ENCODE measurements at places on chromosomes 13 and 19.
A peak's percentile ranks its signal among the peaks of the same experiment; 100 is the strongest.

DNA sequence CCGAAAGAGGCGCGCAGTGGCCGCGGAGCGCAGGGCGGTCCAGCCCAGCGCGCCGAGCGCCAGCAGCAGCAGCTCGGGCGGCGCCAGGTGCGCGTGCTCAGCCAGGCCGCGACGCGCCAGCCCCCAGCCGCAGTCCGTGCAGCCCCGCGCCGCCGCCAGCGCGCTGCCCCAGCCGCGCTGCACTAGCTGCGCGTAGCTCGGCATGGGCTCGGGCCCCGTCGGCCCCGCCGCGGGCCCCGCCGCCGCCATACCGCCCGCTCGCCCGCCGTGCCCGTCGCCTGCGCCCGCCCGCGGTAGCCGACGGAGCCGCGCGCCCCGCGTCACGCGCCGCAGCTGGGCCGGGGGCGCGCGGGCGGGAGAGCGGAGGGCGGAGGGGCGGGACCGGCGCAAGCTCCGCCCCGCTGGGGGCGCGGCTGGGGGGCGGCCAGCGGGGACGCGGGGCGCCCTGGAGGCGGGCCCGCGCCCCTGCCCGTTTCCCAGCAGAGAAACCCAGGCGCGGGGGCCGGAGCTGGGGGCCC lies at the start of gene CERS1:
CERS1 (minus strand) TSS at position 335 of the 518 bp plus-strand sequence; CDS start at position 249, 86 bp downstream.
- DNase-seq = no peak

DNA sequence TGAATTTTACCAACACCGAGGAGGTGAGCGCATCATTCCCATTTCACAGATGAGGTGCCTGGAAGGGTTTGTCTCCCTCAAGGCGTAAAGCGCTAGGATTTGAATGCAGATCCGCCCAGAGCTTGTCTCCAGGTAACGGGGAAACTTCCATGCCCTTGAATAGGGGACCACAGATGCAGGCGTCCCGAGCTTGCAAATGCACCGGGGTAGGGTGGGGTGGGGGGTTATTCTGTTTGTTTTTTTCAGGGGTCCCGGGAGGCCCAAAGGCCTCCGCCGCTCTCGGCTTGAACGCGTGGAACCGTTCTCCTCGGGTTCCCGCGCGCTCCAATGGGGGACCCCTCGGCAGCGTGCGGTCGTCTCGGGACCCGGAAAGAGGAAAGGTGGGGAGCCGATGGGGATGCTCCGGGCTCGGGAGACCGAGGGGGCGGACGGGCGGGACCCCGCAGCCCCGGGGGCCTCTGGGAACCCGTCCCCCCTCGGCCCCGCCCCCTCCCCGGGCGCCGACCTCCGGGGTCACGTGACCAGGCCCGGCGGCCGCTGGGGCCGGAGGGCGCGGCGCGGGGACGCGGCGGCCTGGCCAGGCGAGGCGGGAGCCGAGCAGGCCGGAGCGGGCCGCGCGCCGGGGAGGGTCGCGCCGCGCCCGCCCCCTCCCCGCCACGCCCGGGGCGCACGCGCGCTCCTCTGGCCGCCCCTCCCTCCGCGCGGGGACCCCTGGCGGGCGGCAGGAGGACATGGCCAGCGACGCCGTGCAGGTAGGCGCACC lies at the start of gene PKN1:
PKN1 (plus strand) TSS at position 516 of the 763 bp plus-strand sequence; CDS start at position 732, 216 bp downstream.
- peak; percentile 57 for DNase-seq

DNA sequence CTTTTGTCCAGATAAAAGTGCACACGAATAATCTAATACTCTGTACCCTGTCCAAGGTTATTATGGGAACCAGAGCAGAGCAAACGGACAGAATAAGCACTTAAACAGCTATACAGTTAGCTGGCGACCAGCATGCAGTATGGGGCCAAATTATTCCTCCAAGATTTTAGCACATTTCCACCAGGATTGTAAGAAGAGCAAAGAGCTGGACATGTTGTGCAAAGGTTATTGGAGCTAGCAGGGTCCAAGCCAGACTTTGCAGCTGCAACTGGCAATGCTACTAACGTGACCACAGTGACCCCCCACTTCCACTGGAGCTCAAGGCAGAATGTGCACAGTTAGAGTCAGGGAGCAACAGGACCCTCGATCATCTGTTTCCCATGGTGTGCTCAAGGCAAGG lies 89.9 kb downstream of the COL4A1 start:
- DNase-seq = no peak

- DNase-seq = no peak
Observed at GRCh38 chr13:65530688-65531087, 1699.4 kb downstream of the PCDH9 start.

GRCh38 chr13:92538164-92538563 lies 688.4 kb upstream of the GPC6 start:
- DNase-seq = no peak

DNA sequence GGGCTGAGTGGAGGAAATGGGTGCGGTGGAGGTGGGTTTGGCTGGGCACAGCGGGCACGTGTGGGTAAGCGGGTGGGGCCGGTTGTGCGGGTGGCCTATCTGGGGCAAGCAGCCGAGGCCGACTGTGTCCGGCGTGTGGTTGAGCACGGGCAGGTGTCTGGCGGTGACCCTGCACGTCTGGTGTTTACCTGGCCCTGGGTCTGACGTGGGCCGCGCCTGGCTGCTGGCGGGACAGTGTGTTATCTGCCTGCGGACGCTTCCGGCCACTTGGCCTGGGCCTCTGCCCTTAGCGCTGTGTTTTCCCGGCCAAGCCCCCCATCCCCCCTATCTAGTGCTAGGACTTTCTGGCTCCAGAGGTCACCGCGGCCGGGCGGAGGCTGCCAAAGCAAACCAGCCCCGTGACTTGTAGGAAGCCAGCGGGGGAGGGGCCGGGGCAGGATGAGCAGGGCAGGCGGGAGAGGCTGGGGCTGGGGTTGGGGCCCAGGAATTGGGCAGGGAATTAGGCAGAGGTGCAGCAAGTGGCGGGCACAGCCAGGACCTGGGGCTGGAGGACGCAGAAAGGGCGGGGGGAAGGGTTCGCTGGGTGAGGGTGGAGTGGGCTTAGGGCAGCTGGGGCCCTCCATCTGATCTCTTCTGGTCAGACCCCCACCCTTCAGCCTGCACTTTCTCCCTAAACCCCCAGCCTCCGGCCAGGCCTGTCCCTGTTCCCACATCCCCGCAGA lies 534 bp upstream of the HPN start:
- no peak for DNase-seq

- no peak for DNase-seq
Observed at GRCh38 chr13:93345770-93346169, 119.2 kb downstream of the GPC6 start.

DNA sequence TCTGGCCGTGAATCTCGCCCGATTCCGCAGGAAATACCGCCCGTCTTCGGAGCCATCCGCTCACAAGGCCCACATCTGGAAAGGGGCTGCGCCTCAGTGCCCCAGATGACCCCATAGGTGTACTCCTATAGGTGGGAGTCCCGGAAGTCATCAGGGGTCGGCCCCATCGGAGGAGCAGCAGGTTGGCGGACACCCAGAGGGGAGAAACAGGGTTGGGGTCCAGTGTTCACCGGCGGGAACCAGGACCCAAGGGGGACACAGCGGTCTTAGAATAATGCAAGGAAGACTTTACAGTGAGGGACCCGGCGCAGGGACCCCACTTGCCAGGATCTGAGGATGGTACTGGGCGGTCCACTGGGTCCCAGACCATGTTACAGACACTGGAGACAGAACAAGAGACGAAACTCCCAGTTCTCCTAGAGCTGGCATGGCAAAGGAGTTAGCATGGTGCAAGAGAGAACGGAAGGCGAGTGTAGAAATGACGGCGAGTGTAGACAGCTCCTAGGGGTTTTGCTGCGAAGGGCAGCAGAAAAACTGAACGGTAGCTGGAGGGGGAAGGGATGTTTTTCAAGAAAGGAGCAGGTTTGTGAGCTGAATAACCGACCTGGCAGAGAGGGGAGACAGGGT lies 4.2 kb upstream of the RGL3 start:
- no peak for DNase-seq

- no peak for DNase-seq
Observed at GRCh38 chr13:61664801-61665705, 249.4 kb upstream of the PCDH20 start.

DNA sequence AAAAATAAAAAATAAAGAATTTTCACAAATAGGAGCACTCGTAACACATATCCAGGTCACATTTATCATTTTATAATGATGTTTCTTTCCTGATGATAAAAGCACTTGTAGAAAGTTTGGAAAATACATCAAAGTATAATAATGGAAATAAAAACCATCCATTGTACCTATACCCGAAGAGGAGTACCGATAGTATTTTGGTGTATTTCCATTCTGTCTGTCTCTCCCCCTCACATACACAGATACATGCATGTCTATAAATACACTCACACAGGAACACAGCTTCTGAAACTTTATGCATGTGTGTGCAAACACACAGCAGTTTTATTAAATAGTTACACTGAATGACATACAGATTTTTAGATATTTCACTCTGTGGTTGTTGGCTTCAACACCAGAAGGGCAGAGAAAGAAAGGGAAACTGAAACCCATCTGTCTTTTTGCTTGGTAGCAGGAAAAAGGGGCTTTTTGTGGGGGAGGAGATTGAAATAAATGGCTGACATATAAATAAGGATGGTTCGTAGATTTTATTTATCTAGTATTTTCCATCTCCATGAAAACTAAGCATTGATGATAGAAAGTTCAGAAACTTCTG lies 114.8 kb downstream of the LRCH1 start:
- no peak for DNase-seq

- no peak for DNase-seq
Observed at GRCh38 chr13:108572782-108573211, 56.6 kb upstream of the MYO16 start.

DNA sequence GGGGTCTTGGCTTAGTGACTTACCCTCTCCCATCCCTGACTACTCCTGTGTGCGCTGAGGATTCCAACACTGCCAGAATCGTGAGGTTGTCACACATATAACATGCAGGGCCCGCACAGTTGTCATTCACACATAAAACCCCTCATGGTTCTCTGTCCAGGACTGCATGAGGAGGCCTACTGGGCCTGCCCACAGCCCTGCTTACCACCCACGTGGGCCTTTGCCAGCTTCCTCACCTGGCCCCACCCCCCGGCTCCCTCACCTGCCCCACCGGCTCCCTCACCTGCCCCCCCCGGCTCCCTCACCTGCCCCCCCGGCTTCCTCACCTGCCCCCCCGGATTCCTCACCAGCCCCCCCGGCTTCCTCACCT lies 197.2 kb downstream of the TEX29 start:
- DNase-seq = no peak

DNA sequence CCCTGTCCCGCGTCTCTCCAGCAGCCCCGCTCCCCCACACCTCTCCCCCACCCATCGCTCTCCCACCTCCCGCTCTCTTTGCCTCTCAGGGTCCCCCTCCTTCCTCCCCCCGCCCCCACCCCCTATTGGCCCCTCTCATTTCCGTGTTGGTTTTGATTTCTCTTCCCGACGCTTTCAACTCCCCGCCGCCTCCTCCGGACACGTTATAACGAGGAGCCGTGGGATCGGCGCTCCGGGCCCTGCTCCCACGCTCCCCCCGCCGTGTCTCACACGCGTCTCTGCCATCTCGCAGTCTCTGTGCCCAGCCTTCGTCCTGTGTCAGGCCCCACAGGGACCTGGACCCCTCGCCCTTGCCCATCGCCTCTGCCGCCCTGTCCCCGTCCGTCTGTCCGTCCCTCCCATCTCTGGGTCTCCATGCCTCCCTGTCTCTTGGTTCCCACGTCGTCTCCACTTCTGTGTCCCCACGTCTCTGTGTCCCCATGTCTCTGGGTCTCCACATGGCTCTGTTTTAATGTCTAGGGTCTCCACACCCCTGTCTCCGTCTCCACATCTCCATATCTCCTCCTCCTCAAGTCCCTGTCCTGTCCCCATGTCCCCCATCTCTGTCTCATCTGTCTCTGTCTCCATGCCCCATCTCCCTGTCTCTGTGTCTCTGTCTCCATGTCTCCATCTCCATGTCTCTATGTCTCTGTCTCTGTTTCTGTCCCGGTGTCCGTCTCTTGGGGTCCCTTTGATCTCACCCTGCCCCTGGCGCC lies 13.1 kb downstream of the ERFL start:
- no peak for DNase-seq

- DNase-seq = no peak
Observed at GRCh38 chr13:42885325-42885724, 103.9 kb downstream of the FAM216B start.

DNA sequence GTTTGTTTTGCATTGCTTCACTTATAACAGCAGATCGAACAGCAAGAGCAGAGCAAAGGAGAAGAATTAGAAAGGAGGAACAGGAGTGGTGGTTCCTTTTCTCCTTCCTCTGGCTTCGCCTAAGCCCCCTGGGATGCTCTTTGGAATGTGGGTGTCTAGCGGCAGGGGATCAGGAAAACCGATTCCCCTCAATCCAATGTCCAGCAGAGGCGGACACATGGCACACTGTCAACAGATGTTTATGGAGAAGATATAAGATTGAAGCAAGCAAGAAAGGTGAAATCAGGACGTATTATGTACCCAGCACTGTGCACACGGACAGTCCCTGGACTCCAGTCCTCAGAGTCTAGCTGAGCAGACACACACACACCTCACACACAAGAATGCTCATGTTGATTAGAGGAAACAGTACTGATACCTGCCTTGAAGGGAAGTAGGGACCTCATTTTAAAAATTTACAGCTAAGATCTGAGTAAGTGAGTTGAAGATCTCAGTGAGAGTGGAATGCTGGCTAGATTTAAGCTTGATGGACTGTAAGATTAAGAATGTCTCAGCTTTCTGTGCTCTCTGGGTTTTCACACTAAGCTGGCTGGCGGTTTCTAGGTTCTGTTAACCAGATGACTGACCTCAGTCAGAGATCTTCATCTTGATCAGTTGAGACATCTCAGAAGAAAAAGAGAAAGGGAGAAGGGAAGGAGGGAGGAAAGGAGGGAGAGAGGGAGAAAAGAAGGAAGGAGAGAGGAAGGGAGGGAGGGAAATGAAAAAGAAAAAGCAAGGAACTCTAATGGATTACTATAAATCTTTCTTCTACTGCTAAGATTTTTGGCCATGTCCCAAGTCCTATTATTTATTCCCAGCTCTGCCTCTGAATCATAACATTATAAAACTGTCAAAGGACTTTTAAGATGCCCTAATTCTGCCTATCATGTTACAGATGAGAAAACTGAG lies 44.8 kb downstream of the FLT1 start:
- no peak for DNase-seq

DNA sequence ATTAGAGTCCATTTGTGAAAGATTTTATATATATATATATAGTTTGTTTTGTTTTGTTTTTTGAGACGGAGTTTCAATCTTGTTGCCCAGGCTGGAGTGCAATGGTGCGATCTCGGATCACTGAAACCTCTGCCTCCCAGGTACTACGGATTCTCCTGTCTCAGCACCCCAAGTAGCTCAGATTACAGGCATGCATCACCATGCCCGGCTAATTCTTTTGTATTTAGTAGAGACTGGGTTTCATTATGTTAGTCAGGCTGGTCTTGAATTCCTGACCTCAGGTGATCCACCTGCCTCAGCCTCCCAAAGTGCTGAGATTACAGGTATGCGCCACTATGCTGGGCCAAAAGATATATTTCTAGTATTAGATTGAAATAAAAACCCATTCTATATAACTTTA lies 4.0 kb upstream of the ZNF701 start:
- DNase-seq = no peak

DNA sequence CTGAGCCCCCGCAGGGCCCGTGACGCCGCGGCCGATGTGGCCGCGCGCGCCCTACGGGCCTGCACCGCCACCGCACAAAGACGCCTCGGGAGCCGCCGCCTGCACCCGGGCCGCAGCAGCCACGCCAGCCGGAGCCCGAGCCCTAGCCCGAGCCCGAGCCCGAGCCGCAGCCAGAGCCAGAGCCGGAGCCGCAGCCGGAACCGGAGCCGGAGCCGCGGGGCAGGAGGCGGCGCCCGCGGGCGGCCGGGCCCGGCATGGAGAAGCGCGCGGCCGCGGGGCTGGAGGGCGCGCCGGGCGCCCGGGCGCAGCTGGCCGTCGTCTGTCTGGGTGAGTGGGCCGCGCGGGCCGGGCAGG lies 379 bp downstream of the LRP3 start:
- no peak for DNase-seq

Data from stimulated activated CD4-positive, alpha-beta T cell treated with anti-CD3 and anti-CD28 coated beads, Interleukin-2, amount 100 ng/mL, for 48 hours (primary cell).